NCI-H187 treated with DMSO at 0.1 percent for 48 hours (cell line): ENCODE measurements at places on chromosomes 1 and 21.

DNA sequence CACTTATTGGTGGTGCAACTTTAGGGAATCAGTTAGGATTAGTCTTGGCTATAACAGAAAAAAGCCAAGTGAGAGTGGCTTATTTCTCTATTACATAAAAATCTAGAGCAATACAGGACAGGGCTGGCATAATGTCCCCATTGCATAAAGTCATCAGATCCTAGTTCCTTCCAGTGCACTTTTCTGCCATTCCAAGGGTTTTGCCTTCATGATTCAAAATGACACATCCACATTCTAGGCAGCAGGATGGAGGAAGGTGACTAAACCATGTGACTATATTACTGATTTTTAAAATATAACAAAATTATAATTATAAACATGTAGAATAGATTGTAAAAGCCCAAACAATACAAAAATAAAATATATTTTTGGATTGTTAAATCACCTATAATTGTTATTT, 18.8 kb downstream of the JUN start:
- DNase-seq = no peak

DNA sequence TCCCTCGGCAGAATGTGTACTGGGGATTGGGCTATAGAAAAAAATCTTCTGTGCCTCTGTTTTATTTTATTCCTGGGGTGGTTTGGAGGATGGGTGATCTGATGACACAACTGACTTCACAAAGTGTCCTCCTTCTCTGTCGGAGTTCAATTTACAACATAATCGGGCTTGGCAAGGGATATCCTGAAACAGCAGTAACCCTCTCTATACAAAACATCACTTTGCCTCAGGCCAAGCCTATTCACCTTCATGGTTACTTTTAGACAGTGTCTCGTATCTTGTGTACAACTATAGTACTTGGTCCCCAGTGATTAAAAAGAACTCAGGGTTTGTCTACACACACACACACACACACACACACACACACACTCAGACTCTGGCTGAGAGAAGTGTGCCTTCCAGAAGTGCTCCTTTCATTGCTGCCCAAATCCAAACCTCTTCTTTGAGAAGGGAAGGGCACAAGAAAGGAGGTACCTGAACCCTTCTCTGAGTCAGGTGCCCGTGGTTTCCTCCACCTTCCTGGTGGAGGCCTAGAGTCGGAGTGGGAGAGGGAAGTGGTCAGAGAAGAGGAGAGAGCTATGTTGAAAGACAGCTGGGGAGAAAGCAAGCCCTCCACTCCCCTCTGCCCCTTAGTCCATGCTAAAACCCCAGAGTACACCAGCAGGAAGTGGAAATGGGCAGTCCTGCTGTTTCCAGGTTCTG, 62.4 kb upstream of the POU2F1 start:
- no peak for DNase-seq

GRCh38 chr1:207079706-207080241, 8.9 kb upstream of the C4BPB start:
- DNase-seq = no peak

- no peak for DNase-seq
Measured at GRCh38 chr1:188429386-188429785, 1600.6 kb downstream of the PLA2G4A start.

DNA sequence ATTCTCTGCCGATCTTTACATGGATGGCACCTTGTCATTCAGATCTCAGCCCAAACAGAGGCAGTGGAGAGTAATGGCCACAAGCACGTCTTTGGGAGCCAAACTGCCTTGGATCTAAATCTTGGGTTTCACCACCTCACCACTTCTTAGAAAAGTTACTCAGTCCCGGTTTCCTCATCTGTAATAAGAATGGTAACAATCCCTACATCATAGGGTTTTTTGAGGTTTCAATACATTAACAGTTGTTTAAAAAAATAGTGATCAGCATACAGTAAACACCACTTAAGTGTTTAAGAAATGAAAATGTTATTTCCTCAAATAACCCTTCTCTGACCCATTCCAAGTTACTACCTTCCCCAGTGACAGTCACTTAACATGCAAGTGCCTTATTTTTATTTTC, 38.5 kb upstream of the KCNA3 start:
- no peak for DNase-seq

DNA sequence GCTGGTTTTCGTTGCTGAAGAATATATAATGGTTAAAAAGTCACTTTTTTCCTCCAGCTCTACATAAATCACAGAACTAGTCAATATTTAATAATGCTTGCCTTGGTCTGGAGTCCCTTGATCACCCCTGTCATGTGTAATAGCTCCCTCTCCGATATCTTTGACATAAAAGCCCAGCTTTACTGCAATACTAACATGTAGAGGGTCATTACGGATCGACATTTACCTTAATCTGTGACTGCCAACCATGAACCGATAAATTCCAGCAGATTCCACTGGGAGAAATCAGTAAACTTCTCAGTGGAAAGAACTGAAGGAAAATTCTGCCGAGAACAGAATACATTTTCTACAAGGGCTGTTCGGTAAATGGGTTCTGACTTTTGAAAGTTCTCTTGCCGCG, 396.5 kb downstream of the KCTD3 start:
- no peak for DNase-seq

DNA sequence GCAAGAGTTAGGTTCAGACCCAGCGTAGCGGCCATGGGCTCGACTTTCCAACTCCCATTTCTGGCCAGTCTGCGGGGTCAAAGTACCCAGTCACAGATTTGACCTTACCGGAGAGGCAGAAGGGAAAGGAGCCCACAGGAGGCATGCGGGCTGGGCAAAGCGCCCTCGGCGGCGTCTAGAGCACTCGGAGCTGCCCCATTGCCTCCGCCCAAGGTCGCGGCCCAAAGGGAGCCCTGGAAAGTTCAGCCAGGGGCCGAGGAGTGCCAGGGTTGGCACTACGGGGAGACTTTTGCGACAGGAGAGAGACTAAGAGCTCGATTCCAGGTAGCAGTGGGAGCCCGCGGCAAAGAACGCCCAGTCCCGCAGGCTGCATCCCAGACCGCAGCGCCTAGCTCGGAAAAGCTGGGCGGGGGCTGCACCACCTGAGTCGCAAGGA, 896 bp downstream of the KANK4 start:
- DNase-seq = no peak

- DNase-seq = no peak
Measured at GRCh38 chr21:16788584-16788983, 724.3 kb upstream of the CXADR start.
